Activated CD4-positive, alpha-beta T cell treated with anti-CD3 and anti-CD28 coated beads for 24 hours (primary cell): ENCODE measurements at places on chromosomes 2 and 18.

DNA sequence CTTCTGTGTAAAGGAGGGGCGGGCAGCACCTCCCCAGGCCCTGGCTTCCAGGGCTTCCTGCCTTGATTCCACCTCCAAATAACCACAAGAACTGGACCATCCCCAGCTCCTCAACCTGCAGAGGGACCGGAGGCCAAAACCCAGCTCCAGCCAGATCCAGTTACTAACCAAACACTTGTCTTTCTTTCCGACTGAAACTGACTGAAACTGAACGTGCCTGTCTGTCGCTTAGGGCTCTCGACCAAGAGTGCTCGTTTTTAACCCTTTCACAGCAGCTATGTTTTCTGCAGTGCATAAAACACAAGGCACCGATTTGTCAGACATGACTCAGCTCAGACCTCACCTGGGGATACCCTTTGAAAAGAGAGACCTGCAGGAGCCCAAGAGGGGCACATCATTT, 249.9 kb upstream of the SIX2 start:
- no peak for DNase-seq

GRCh38 chr18:55494899-55495298, 93.1 kb downstream of the TCF4 start:
- DNase-seq: no peak

DNA sequence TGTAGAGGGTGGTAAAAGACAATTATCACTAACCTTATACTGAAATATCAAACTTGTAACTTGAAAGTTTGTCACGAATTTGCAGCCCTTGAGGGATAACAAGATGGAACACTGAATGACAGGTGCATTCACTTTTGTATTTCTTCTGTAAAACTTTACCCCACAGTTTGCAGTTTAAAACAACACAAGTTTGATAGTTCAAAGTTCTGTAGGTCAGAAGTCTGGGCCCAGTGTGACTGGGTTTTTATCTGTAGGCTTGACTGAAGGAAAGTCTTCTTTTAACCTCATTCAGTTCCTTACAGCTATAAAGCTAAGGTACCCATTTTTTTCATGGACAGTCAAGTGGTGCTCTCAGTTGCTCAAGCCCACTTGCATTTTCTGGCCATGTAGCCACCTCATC, 257.1 kb upstream of the NRXN1 start:
- no peak for DNase-seq

DNA sequence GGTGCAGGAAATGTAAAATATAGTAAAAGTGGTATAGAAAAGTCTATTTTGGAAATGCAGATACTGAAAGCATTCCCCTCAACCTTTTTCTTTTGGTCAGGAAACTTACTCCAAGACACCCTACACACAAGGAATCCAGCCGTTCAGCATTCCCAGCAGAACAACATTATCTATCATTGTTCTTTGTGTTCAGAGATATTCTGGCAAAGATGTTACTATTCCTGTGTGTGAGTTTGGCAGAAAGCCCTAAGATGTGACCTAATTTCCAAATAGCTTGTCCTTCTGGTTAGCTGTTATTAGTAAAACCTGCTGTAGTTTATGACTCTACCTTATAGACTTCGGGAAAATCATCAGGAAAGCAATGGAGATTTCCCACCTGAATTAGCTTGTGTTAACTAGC, 78.1 kb upstream of the PELI1 start:
- DNase-seq: no peak

DNA sequence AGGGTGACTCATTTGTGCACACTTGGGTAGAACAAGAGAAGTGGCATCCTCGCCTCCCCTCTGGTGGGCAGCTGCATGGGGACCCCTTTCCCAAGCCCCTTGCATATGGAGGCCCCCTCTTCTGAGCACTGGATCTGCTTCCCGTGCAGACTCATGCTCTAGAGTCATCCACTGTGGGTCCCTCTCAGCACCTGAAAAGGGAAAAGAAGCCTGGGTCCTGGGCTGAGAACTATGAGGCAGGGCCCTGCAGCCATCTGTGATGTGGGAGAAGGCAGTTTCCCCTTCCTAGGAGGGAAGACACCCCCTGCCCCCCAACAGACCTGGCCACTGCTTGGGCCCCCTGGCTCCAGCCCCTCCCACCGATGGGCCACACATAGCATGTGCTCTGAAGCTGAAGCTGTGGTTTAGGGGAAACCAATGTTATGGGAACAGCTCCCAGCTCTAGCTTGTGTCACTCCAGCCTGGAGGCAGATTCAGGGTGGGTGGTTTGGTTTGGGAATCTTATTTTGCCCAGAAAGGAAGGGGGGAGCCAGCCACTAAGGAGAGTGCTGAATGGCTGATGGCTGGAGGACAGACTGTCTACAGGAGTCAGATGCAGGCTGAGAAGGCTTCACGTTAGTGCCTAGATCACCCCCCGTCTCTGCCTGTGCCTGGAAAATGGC, 172.8 kb downstream of the GLI2 start:
- DNase-seq: no peak

DNA sequence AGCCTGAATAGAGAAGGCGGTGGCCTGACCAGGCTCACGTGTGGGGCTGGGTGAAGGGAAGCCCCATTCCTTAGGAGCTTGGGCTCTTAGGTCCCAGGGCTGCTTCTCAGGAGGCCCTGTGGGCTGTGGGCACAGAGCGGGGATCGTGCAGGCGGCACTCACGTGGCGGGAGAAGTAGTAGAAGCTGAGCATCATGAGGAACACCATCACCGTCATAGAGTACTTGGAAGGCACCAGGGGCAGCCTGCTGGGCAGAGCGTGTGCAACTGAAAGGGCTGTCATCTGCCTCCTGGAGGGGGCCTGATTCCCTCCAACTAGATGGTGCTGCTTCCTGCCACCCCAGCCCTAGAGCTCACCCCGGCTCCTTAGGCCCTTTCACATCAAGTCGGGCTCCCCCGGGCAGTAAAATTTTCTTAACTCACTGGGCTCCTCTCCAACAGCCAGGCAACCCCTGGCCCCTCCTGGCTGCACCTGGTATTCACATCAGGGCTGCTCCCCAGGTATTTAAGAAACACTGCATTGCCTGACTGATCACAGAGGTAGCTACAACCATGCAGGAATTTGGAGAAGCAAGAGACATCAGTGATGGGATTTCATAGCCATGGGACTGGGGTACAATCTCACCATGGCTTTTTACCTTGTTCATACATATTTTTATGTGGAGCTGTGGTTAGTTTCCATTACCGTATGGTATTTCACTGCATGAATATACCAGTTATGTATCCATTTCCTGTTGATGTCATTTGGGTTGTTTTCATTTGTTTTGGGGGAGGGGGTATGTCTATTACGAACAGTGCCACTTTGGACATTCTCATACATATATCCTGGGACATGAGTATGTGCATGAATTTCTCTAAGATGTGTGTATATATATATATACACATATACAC, 32.9 kb downstream of the CENPO start:
- no peak for DNase-seq

DNA sequence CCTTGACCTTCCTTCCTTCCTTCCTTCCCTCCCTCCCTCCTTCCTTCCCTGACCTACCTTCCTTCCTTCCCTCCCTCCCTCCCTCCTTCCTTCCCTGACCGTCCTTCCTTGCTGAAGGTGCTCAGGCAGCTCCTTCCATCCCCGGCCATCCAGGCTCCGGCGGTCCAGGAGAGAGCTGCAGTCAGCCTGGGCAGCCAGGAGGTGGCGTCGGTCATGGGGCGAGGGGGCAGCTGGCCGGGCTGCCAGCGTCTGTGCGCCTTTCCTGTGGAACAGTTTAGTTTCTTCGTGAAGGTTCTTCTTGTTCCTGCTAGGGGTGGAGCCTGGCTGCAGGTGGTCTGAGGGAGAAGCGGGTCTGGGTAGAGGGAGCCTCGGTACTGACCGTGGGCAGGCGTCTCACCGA, 15.7 kb downstream of the GPR35 start:
- DNase-seq: no peak

DNA sequence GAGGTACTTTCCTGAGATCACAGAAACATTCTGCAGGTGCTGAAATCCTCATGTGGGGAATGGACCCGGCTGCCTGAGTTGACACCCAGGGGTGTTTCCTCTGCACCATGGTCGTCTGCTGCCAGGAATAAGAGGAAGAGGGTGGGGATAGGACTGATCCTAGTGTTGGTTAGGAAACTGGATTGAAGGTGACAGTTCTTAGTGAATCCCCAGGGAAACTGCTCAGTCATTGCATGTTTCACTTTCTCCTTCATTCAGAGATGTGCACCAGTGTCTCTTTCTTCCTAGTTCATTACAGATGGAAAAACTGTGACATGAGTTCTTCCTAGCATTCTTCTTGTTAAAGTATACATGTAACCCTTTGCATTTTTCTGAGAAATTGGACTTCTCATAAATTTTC, 294.3 kb downstream of the PTGR3 start:
- DNase-seq: no peak

DNA sequence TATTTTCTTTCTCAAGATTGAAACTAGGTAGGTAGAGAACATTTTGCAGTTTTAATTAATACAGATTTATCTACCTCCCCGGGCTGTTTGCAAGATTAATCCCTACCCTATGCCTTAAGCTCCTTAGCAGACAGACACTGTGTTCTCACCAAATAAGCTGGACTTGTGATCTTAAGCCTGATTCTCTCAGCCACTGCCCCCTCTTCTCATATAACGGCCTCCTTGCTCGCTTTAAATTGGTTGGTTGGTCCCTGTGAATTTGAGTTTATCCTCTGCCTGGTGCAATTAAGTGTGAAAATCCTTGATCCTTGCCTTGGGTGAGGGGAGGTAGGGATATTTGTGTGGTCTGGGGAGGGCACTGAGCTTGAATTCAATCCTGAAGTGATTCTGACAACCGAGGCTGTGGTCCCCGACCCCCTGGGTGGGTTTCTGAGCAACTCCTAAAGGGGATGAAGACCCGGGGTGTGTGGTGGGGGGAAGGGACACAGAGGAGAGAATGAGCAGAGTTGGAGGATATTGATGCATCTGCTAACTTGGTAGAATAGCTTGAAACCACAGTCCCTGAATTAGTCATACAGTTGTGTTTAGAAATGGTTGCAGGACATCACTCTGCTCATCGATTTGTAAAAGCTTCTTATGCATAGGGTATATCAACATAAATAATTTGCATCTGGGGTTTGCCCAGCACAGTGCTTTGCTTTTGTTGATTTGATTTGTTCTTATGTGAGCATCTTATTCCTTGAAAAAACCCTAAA, 36.9 kb upstream of the NCKAP5 start:
- DNase-seq: no peak

- no peak for DNase-seq
These were observed 212.1 kb downstream of the DYSF start for GRCh38 chr2:71665168-71666093.

DNA sequence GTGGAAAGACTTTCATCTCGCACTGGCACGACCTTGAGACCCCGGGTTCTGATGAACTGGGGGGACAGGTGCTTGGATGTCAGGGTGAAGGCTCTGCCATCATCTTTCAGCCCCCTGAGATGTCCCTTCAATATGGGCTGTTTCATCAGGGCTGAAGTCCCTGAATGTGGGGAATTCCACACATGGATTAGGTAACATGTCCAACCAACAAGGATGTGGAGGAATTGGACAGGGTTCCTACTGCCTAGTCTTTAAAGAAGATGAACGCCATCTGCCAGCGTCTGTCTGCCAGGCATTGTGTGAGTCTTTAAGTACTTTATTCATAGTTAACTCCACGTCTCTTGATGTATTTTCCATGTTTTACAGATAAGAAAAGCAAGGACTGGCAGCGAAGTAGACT, 5.9 kb upstream of the GRHL1 start:
- no peak for DNase-seq

GRCh38 chr2:127011231-127011661, 95.7 kb downstream of the BIN1 start:
- no peak for DNase-seq

- no peak for DNase-seq
These were observed 2.1 kb upstream of the LRRFIP1 start for GRCh38 chr2:237625216-237625705.

DNA sequence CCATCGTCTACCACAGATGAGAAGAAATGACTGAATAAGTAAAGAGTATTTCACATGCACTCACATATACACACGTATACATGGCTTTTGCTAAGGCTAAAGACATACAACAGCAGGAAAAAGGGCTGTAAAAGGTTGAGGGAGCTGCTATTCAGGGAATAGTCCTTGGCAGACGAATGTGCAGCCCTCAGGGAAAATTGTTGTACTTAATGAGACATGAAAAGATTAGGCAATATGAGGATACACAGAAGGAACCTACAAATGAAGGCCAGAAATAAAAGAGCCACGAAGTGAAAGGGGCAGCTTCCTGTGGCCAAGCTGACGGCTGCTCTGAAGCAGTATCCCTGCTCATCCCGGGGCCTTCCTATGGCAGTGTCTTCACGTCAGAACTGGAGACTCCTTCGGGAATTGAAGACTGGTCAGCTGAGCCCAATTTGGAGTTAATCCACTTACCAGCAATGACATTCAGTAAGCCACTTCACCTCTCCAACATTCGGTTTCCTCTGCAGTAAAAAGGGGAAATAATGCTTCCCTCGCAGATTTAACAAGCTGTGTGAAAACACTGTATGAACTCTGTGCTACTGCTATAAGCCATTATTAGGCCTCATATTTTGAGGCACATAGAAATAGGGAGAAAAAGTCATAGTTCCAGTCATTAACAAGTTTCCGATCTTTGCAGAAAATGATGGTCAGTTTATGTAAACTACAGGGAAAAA, 221.8 kb downstream of the STK39 start:
- no peak for DNase-seq

DNA sequence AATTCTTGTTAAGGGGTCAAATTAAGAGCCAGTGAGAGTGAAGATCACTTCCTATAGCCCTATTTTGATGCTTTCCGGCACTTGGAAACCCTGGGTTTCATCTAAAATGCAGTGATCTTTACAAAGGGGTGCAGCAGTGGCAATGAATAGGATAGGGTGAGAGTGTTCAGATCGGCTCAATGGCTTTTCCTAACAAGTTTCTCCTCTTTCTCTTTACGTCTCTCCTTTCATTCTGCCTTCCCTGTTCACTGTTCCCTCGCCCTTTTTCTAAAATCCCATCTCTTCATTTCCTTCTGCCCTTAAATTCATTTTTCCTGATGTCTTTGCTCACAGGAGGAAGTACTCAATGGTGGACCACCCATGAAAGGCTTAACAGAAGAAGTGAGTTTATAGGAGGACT, 86.0 kb downstream of the CTIF start:
- DNase-seq: no peak

- no peak for DNase-seq
These were observed 23.4 kb downstream of the TMEM177 start for GRCh38 chr2:119702203-119702917.
